ENCODE measurements at places on chromosomes 12 and 14.
A peak's percentile ranks its signal among the peaks of the same experiment; 100 is the strongest.

DNA sequence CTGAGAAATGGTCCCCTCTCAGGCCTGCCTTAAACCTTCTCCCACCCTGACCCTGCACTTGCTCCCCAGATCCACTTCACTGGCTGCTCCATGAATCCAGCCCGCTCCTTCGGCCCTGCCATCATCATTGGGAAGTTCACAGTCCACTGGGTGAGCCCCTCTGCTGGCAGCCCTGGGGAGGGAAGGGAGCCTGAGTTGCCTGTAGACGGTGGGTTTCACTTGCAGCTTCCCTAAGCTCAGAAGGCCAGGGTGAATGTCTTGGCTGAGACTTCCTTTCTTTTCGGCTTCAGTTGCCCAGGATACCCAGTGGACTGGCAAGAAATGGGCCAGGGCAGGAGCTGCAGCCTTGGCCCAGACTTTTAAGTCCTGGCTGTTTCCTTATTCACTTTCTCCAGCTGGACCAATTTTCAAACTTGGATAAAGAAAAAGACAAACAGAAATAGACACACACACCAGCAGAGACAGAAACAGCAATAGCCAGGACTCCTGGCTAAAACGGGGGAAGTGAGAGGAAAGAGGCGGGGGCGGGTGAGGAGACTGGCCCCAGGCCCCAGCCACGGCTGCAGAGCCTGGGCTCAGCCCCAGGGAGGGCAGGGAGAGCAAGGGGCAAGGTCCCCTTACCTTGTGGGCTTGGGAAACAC, 2.0 kb downstream of the AQP6 start:
- no peak for DNase-seq

- no peak for DNase-seq
Observed at GRCh38 chr12:72264548-72265175, 7.5 kb upstream of the TRHDE start.

- no peak for DNase-seq
Observed at GRCh38 chr12:11812241-11812585, 162.7 kb downstream of the ETV6 start.

GRCh38 chr14:55054098-55054497, 2.7 kb downstream of the MAPK1IP1L start:
- DNase-seq: no peak

- peak; percentile 8 for DNase-seq
Observed at GRCh38 chr14:104360501-104360900, 219.1 kb upstream of the C14orf180 start.

DNA sequence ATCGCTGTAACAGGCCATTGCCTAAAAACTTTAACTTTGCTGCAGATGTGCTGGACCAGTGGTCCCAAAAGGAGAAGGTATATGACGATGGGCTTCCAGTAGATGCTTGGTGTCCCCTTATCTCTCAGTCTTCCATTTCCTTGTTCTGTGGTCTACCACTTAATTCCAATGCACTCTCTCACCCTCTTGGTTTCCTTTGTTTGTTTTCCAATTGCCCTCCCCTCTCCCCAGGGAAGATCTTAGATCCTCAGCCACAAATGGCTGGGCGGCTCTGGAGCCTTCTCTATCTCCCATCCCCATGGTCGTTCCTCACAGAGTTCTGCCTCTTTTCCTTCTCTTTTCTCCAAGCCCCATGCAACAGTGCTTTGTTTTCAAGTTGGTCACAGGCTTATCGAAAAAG, 584 bp downstream of the ACSM4 start:
- DNase-seq: no peak

DNA sequence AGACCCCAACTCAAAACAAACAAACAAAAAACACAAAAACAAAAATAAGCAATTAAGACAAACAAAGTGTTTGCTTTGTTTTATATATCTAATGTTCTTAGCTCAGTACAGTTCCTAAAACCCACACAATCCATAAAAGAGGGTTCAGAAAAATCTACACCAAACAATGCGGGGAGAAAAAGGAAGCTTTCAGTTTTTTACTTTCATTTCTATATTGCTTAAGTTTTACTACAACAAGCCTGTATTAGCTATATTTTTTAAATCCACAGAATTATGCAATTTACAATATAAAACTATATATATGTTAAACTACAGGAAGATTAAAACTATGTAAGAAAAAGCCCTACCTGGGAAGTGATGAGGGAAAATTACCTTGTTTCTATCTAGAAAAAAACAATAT, 41.4 kb downstream of the CLIP1 start:
- no peak for DNase-seq

- no peak for DNase-seq
Observed at GRCh38 chr12:19014240-19014639, 115.3 kb upstream of the PLEKHA5 start.

GRCh38 chr14:82655770-82656169, 1122.1 kb upstream of the SEL1L start:
- DNase-seq: no peak

- no peak for DNase-seq
Observed at GRCh38 chr12:40039598-40039997, 66.3 kb downstream of the SLC2A13 start.

All from activated CD8-positive, alpha-beta memory T cell treated with anti-CD3 and anti-CD28 coated beads, Interleukin-2, amount 50 U/mL, for 4 hours (primary cell).